AG09319 (cell line): ENCODE measurements at places on chromosomes 5 and 9.

- no peak for DNase-seq
These were observed 113.0 kb downstream of the APBA1 start for GRCh38 chr9:69559126-69559525.

GRCh38 chr9:95570646-95571045 lies 53.9 kb upstream of the PTCH1 start:
- no peak for DNase-seq

GRCh38 chr5:123155446-123155960 lies 66.5 kb downstream of the PRDM6 start:
- no peak for DNase-seq

- no peak for DNase-seq
These were observed 33.4 kb downstream of the TMEM252 start for GRCh38 chr9:68507130-68507805.

- DNase-seq, result no peak
These were observed 12.8 kb downstream of the LRRC8A start for GRCh38 chr9:128894764-128895163.

DNA sequence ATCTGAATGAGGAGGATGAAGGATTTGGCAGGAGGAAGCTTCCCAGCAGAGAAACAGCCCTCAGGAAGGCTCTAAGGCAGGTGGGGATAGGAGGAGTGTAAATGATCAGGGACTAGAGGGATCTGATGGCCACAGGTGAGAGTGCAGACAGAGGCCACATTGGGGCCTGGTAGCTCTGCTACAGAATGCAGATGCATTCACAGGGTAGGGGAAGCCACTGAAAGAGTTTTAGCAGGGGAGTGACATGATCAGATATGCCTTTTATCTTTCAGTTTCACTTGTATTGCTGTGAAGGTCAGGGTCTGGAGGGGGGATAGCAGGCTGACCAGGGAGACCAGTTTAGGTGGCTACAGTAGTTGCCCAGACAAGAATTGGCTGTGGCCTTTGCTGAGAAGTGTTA lies 3.0 kb downstream of the TXNDC15 start:
- DNase-seq, result no peak

- DNase-seq, result no peak
These were observed 34.8 kb upstream of the TMC1 start for GRCh38 chr9:72486594-72486955.

DNA sequence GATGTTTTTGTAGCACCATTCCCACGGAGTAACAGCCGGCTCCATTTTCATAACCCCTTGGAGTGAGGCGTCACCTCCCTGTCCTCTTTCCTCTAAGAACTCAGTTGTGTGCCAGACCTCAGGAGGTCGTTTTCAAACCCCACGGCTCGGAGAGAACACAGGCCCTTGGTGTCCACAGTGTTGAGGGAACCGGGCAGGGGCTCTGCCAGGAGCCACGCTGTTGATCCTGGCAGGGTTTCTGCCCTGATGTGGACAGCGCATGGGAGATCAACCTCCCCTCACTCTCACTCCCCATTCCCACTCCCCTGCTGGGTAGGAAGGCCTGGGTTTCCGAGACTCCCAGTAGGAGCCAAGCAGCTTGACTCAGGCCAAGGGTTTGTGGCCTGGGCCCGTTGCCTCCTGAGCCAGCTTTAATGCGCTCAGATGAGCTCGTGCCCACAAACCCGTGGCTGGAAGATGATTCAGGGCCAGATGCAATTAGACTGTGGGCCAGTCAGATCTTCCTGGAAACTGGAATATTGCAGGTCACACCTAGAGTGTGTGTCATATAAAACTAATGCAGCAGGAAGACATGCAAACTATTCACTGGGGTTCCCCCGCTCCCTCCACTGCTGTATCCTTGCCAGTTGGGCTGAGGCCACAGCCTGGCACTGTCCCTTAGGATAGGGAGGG lies 133.4 kb downstream of the SLC12A2 start:
- DNase-seq, result no peak

DNA sequence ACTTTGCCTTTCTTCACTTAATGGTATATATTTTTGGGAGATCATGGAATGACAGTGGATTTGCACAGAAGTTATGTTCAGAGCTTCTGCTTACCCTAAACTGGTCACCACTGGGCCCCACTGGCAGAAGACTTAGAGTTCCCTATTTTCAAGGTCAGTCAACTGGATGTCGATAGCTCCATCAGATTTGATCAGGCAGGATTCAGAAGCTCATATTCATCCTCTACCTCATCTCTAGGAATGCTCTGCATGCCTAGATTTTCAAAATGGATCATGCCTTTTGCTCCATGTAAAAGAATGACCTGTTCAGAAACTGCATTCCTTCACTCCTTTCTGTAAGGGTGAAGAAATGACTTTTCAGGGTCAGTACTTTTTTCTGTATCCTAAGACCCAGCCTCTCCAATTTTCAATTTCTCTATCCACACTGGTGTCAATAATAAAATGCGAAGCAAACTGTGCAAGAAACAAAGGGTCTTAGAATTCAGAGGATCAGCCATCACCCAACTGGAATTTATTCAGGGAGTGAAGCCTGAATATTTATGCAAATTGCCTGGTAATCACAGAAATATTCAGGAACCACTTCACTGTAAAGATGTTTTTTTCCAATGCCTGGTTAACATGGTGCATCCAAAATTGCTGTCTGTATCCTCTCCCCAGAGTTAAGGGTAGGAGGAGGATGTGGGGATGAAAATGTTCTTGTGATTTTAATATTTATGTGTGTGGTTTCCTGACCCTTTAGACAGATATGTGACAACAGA lies 125.4 kb downstream of the DOCK2 start:
- no peak for DNase-seq

DNA sequence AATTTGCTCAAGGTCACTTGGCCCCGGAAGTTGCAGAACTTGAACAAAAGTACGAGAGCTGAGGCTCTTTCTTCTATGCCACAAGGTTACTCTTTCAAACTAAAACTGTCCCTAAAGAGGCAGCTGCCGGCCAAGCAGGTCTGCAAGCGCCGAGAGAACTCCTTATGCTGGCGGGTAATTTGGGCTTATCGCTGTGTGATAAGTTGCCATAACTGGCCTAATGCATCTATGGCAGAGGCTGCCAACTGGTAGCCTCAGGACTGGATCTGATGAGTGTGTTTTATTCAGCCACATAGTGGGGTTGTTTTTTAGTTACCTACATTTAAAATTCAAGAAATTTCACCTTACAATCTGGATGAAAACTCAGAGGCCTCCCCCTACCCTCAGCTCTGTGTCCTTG lies 68.1 kb upstream of the SPOCK1 start:
- no peak for DNase-seq

DNA sequence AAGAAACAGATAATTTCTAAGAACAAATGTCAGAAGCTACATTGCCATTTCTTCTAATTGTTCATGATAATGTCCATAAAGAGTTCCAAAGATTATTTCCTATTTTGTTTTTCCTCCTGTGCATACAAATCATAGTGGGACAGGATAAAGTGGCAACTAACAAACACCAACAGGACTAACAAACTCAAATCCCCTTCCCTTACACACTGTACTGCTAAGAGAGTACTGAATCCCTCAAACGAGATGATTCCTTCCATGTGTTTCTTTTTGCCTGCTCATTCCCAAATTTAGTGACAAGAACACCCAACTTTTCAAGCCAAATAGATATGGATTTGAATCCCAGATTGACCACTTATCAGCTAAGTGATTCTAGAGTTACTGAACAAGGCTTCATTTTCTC lies 15.2 kb downstream of the STRBP start:
- no peak for DNase-seq

DNA sequence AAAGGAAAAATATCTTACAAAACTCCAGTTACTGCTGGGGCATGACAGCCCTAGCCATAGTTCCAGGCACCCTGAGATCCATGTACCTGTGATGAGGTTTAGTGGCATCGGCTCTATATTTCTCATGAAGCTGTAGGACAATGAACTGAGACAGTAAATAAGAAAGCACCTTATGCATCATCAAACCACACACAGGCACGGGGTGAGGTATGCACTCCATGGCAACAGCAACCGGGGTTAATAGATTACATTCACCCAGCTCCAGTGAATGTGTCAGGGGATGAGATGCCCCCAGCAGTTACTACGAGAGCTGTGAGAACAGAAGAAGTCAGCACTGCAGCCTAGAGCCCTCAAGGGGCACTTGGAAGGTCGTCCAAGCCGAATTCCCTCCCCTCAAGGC lies 162.0 kb upstream of the S1PR3 start:
- DNase-seq, result no peak

- no peak for DNase-seq
These were observed 8.0 kb downstream of the RNF44 start for GRCh38 chr5:176529116-176529740.

DNA sequence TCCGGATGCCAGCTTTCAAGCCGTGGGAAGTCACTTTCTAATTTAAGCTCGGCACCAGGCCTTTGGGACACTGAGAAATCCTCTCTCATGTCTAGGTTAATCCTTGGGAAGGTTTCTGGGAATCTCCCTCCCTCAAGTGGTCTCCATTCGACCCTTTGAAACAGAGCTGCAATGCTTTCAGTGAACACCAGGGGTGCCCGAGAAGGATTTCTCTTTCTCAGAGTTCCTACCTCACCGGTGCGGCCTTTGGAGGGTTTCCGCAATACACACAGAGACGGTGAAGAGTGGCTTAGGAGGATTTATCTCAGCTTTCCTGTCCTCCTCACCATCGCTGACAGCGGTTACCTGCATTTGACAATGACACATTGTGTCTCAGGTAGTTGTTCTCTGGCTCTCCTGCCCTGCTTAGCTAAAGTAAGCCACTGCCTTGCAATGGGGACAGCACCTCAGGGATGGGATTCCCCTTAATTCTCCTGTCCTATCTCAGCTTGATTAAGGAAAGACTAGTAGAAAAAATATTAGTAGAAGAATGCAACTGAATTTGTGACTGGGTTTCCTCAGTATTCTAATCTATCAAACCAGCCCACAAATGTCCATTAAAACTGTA lies 180.6 kb downstream of the GABRG2 start:
- DNase-seq, result no peak

DNA sequence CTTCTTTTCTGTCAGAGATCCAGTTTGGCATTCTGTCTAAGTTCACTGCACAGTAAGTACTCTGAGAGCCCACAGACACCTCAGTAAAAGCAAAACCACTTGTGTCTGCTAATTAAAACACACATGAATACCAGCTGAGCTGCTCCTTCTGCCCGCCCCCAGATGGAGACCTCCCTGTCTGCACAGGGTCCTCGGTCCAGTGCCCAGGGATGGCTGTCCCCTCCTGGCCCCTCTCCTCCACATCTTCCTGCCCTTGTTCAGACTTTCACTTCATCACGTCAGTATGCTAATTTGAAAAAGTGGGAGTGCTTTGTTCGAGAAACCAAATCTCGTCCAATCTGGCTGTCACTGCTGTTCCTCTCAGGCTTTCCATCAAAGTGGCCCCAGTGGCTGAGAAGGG lies 43.5 kb downstream of the LIX1 start:
- DNase-seq, result no peak

DNA sequence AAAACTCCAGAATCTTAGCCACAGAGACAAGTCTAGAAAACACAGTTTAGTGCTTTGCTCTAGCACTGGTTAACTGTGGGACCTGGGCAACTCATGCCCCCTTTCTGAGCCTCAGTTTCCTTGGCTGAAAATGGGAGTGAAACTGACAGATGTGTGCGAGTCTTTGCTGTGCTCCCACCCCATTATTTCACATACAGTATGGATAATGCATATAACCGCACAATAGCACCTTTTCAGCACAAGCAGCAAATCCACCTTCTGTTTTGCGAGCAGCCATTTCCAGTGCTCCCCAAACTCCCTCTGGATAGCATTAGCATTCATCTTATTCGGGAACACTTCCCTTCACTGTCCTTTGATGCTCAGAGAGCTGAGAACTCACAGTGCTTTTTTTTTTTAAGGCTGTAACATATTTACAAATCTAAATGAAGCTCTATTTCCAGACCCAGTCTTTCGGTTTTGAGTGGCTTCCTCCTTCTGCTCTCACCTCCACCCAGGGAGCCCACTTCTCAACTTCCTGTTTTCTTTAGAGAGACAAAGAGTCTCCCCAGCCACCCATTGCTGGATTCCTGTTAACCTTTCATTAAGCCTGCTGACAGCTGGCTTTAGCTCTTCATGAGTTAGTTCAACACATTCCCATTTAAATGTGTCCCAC lies 49.2 kb downstream of the TIMD4 start:
- DNase-seq, result no peak

GRCh38 chr5:17832949-17833745 lies 198.9 kb downstream of the TAF11L14 start:
- DNase-seq, result no peak

- DNase-seq, result peak; percentile 72
These were observed at the start of gene DENND1A for GRCh38 chr9:123929870-123930831. Gene DENND1A, minus strand, starts transcription at chr9:123930126. Its CDS starts 221 bp downstream, at chr9:123929905.

GRCh38 chr5:39349484-39349883 lies 14.8 kb downstream of the C9 start:
- no peak for DNase-seq

DNA sequence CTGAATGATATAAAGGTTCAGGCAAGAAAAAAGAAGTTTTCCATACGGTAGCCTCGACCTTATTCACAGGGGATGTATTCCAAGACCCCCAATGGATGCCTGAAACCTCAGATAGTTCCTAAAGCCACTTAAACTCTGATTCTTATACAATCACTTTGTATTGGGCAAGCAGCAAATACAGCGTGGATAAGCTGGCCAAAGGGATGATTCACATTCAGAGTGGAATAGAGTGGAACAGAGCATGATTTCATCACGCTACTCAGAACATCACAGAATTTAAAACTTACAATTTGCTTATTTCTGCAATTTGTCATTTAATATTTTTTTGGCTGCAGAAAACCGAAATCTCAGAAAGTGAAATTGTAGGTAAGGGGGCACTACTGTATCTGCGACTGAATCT lies 40.5 kb upstream of the CDH18 start:
- no peak for DNase-seq

DNA sequence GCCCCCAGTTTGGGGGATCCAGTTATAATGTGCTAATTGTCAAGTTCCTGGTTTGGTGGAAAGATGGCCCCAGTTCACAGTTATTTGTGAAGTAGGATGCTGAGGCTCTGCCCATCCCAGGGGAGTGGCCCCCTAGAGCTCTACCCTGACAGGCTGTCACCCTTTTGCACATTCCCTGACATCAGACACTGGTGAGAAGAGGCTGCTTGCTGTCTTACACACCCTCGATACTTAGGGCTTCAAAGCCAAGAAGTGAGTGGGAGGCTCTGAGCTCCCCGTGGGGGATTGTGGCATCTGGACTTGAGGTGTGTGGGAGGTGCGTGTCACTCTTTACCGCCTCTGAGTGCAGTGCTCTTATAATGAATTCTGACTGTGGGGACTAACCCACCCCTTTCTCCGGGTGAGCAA lies 168.5 kb downstream of the DOCK2 start:
- DNase-seq, result no peak

GRCh38 chr5:5705010-5705409 lies 282.5 kb downstream of the ICE1 start:
- no peak for DNase-seq

- DNase-seq, result no peak
These were observed 46.1 kb downstream of the ASTN2 start for GRCh38 chr9:117368684-117369230.

GRCh38 chr5:17106521-17106920 lies 110.9 kb upstream of the BASP1 start:
- DNase-seq, result no peak

- DNase-seq, result no peak
These were observed 2.1 kb downstream of the BTNL9 start for GRCh38 chr5:181042036-181042713.
